ENCODE measurements at places on chromosomes 2 and 18.

DNA sequence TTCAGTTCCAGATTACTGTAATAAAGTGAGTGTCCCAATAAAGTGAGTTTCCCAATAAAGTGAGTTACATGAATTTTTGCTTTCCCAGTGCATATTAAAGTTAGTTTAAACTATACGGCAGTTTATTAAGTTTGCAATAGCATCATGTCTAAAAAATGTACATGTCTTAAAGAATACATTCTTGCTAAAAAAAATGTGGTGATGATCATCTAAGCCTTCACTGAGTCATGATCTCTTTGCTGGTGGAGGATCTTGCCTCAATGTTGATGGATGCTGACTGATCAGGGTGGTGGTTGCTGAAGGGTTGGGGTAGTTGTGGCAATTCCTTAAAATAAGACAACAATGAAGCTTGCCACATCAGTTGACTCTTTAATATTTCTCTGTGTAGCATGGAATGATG lies 664.2 kb downstream of the TDRD15 start:
- DNase-seq: no peak

DNA sequence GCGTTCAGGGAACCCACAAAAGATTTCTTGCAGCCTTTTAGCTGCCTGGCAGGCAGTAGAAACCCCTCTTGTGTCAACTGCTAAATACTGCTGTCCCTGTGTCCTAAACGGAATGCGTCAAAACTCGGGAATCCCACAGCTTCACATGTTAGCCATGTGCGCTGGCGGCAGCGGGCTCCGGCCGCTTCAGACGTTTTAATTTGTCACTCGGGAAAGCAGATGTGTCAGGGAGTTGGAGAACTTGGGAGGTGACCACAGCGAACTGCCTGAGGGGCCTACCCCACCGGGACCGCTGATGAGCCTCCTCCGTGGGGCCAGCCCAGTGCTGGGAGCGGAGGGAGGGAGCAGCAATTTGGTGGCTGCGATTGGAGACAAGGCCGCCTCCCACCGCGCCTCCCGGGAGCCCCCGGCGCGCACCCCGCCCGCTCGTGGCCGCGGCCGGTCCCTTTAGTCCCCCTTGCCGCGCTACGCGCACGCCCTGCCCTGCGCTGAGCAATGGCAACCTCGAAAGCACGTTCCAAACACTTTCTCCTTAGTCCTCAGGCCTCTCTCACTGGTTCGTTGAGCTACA lies 146.1 kb upstream of the SATB2 start:
- DNase-seq: no peak

DNA sequence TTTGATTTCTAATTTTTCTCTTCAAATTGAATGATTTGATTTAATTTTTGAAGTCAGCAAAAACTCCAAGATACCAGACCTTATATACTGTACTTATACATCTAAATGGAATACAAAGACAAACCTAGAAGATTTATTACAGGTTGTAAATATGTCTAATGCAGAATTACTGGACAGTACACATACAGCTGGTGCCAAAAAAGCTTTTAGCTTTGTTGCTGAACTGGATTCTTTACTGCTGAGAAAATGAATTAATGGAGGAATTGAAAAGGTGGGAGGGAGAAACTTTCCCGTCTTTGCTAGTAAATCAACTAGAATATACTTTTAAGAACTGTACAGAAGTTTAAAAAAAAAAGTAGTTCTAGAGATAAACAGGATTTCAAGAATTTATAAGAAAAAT lies 17.5 kb downstream of the C1D start:
- DNase-seq: no peak

- DNase-seq: no peak
Measured at GRCh38 chr2:36824273-36824672, 127.8 kb downstream of the VIT start.

DNA sequence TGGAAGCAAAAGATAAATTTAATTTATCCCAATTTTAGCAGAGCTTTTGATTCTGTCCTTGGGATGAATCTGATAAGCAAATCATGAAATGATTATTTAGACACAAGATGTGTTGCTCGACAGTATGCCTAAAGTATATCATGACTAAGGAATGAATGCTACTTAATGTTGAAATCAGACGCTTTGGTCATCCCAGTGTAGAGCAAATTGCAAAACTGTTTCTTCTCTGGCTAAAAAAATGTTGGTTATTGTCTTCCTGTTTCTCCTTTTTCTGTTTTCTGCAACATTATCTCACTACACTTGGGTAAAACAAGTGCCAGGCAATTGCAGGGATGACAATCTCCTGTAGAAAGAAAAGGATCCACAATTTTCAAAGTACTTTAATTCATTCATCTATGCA lies 66.4 kb downstream of the BABAM2 start:
- DNase-seq: no peak

Measured in activated T-cell treated with anti-CD3 and anti-CD28 coated beads for 24 hours (primary cell).